T-helper 1 cell (primary cell): ENCODE measurements at places on chromosomes 7 and 10.

DNA sequence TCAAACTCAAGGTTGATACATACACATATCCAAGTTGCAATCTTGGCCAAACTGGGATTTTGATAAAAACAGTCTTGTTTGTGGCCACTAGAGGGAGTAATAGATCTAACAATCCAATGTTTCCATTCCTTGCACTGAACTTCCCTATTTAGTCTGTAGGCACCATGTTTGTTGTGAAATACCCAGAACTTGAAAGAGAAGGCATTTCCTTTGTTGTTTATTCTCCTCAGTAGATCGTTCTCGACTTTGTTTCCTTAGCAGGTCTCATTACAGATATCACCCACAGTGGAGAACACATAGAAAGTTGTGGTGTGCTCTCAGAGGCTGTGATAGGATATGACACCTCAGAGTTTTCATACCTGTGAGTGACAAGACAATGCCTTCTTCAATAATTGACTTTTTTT is 70.3 kb upstream of the MXI1 start:
- DNase-seq, result no peak

DNA sequence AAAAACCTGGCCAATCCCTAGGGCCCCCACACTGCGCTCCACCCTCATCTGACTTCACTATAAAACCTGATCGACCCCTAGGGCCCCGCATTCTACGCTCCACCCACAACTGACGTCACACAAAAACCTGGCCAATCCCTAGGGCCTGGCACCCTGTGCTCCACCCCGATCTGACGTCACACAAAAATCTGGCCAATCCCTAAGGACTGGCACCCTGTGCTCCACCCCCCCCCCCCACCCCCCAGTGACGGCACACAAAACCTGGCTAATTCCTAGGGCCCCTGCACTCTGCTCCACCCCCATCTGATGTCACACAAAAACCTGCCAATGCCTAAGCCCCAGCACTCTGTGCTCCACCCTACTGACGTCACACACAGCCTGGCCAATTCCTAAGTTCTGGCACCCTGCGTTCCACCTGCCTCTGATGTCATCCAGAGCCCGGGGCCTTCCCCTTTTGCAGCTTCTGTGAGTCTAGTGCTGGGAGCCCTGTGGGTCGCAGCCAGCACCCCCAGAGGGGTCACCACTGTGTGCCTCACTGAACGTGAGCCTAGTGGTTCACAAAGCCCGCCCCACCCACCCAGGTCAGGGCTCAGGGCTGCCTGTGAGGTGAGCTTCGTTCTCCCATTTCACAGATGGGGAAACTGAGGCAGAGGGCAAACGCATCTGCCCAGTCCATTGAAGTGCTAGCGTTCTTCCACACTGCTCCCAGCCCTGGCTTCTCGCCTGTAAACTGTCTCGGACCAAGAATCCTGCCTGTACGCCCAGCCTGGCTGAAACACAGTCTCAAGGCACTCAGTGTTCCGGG is 40.6 kb downstream of the MICALL2 start:
- peak; percentile 20 for DNase-seq

- no peak for DNase-seq
Measured at GRCh38 chr7:73442903-73443500, 9.4 kb downstream of the FZD9 start.

- DNase-seq, result peak; percentile 71
Measured at GRCh38 chr10:69392481-69393000, 24.2 kb downstream of the TACR2 start.

- no peak for DNase-seq
Measured at GRCh38 chr10:97016728-97017473, 168.9 kb downstream of the SLIT1 start.

- no peak for DNase-seq
Measured at GRCh38 chr10:35674843-35675242, 32.7 kb upstream of the FZD8 start.

DNA sequence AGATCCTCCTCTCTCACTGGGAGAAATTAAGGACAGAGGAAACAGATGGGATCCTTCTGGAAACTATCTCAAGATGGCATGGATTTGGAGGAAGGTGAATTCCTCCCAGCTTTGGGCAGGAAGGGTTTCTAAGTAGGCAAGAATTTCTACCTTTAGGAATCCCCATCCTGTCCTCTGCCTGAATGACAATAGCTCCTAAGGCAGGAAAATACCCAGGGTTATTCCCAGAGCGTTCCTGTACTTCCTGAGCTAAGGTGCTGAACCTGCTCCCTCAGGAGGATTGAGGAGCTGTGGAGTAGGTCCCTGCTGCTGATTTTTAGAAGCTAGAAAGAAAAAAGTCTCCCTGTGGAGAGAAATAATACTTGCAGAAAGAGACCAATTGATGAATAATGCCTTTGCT is 568 bp downstream of the MGAM2 start:
- no peak for DNase-seq

- DNase-seq, result no peak
Measured at GRCh38 chr7:95684037-95684436, 87.7 kb upstream of the PDK4 start.

DNA sequence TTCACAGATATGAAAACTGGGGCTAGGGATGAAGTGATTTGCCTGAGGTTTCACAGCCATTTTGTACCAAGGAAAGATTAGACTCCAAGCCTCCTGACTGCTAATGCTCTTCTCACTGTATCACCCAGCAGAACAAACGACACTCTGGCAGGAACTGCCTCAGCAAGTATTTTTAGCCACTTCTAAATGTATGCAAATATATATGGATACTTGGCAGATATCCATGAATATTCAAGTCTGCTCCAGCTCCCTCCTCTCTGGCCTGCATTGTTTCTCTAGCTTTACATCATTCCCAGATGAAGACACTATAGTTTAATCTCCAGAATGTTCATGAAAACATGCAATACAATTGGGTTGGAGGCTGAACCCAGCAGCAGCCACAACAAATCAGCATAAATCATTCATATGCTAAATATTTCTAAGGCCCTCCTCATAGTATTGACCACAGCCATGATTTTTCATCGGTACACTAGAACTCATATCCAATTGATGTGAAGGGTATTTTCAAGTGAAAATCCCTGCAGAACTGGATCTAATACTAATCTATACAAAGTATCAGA is 65.5 kb downstream of the HPSE2 start:
- no peak for DNase-seq
